ENCODE measurements at places on chromosomes 12 and 14.

DNA sequence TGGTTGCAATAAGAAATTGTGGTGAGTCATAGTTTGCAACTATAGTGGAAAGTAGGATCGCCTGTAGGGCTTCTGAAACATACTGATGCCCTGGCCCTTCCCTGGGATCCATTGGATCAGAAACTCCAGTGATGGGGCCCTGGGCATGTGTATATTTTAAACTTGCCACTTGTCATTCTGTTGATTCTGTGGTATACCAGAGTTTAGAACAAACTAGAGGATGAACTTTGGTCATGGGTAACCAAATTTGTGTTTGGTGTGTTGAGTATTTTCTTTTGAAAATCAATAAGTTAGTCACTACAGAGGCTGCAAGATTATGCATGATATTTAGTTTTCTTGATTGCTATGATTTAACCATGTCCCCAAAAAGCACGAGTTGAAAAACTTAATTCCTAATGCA lies 142.2 kb downstream of the SLC15A5 start:
- DNase-seq = no peak

DNA sequence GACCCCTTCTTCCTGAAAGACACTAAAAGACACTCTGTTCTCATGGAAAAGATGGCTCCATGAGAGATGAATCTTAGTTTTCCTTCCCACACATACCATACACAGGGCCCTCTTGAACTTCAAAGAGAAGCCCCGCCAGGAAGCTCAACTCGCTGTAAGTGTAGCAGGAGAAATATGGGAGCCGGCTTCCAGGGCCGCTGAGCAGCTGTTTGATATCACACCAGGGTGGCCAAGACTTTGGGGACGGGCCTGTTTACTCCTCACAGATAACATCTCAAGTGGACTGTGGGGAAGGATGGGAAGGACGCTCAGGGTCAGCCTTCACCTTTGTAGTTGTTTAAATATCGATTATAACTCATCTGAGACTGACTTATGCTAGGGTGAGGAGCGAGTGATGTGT lies 235.5 kb upstream of the TBX3 start:
- no peak for DNase-seq

DNA sequence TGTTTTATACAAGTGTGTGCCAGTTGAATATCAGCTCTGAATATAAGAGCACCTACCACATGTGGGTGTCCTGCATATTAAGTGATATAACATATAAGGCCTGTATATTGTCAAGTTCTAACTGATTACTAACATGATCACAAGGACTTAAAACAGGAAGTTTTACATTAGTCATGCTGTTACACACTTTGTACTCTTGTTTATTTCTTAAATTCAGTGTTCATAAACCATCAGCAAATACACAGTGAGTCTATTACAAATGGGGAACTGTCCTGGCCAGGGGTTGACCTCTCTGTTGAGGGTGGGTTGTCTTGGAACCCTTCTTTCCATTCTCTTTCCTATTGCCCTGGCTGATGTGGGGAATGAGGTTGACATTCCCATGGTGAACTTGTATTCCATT lies 19.1 kb downstream of the HELB start:
- no peak for DNase-seq

- no peak for DNase-seq
Observed at GRCh38 chr12:42557586-42558172, 31.9 kb downstream of the PRICKLE1 start.
